ENCODE measurements at places on chromosomes 2 and 18. TPM values are rescaled to one million over a fixed set of nuclear protein-coding genes. Genes with fewer than 3 reads are reported as not detected.

The C2orf78 gene
- polyA plus RNA-seq = not detected

The RTP5 gene
- not detected for polyA plus RNA-seq

The OTOF gene
- not detected for polyA plus RNA-seq

The DNAJC5G gene
- not detected for polyA plus RNA-seq

The SKA1 gene
- 0.71 TPM for polyA plus RNA-seq

The LAMA3 gene
- not detected for polyA plus RNA-seq

Data from Purkinje cell (primary cell).